ENCODE measurements at places on chromosomes 2 and 18. TPM values are rescaled to one million over a fixed set of nuclear protein-coding genes. Genes with fewer than 3 reads are reported as not detected.

RPL31 gene
- total RNA-seq, result 667 TPM

- DNase-seq, result no peak
Measured at GRCh38 chr2:241721852-241722251, 12.6 kb upstream of the D2HGDH start.

DNA sequence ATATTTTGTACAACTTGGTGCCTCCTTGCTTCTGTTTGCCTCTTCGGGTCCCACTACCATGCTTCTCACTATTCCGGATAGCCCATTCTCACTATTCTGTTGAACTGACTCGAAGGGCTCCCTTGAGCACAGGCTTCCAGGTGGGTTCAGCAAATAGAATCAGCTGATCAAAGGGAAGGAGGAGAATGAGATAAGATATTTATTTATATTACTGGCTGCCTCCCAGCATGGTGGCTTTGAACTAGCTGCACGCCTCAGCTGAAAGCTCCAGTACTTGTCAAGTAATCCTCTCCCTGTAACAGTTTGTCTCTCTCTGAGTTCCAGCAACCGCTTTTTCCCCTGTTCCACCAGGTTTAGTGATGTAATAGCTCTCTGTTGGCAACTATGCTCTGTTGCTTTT lies 187.8 kb upstream of the HNRNPA3 start:
- no peak for DNase-seq

USP40 gene
- total RNA-seq, result 38.0 TPM

DNA sequence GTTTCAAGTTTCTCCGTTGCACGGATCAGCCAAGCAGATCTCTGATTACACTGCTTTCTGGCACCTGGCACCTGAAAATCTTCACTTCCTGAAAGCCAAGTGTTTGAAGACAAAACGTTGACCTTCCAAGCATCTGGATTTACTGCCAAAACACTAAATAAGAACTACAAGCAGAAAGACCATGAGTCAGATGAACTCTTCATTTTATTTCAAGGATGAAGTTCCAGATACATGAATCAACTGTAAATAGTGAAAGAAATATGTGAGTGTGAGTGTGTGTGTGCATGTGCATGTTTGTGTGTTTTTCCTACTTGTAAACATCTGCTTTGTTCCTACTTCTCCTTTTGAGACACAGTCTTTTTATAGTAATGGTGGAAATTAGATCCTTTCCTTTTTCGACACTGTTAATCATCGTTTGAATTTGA lies 60.0 kb upstream of the DTNA start:
- peak; percentile 79 for DNase-seq

DNA sequence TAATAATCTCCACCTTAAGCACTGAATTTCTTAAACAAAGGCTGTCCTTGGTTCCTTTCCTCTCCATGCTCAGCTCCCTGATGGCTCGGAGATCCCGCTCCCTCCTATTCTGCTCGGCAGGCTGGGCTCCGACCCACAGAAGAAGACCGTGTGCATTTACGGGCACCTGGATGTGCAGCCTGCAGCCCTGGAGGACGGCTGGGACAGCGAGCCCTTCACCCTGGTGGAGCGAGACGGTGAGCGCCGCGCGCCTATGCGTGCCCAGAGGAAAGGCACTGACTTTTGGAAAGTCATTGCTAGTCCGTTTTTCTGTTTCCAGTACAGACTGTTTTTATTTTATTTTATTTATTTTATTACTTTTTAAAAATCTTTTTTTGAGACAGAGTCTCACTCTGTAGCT lies 9.6 kb downstream of the CNDP2 start:
- no peak for DNase-seq

ERICH2 gene
- total RNA-seq, result not detected

CD8B2 gene
- total RNA-seq, result not detected

GRCh38 chr2:98486374-98486981 lies 41.8 kb downstream of the INPP4A start:
- DNase-seq, result no peak

DNA sequence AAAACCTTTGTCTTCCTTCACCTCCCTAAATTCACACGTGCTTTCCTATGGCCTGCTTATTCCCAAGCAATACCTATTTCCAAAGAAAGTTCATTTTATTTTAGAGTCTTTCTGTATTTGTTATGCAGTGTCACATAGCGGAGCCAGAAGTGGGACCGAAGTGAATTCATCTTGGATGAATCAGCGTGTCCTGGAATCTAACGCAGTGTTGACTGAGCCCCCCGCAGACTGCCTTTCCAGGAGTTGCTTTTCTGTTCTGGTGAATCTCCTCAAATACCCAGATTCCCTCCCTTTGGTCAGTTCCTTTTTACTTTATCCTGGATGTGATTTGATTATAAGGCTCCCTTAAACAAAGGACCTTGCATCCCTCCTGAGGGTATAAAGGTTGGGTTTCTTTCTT lies 10.8 kb downstream of the ALPP start:
- peak; percentile 86 for DNase-seq

DNA sequence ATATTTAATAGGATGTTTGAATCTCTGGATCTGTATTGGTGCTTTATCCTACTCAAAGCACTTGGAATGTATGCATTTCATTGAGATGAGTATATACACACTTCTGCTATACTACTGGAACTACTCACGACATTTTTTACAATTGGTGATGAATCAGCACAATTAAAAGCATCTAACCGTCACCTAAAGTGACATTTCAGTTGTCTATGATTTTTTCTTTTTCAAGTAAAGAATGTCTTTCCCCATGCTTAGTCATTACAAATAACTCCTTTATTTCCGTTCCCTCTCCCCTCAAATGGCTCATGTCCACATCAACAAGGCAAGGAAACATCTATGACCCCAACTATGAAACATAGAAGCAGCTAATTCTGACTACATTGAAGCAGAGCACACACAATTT lies 77.3 kb downstream of the CLIP4 start:
- DNase-seq, result no peak

DNA sequence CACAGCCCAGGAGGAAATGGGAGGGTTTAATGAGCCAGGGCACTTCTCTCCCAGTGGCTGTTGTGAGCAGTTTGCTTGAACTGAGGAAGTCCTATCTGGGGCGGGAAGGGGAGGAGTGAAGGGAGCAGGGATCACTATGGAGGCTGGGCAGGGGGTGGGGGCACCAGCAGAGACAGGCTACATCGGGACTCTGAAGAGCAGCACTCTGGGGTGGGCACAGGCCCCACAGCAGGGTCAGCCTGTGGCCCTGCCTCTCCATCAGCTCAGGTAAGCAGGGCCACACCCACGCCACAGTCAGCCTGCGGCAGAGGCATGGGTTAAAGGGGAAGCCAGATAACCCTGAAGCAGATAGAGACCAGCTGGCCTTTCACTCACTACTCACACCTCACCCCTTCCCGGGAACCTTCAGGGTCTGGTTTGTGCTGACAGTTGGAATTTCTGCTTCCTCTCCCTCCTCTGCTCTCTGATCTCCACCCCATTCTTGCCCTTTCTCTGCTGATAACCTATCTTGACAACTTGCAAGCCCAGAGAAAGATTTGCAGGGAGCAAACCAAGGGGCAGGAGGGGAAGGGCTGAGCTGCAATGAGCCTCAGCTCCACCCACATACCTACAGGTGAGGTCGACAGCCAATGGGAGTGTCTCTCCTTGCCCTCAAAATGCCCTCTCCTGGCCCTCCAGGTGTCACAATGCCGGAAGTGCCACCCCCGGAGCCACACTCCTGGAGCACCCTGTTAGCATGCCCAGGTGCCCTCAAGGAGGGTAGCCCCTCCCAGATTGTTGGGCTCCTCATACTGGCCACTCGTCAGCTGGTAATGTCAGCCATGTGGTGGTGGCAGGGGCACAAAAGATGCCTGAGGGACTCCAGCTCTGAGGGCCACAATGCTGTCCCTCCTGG lies 3.7 kb downstream of the SIGLEC15 start:
- no peak for DNase-seq

PAIP2B gene
- 0.34 TPM for total RNA-seq

- peak; percentile 74 for DNase-seq
Measured at GRCh38 chr2:3536682-3537632, 17.6 kb upstream of the ADI1 start.

RNU2-63P gene
- total RNA-seq, result 34.9 TPM

DNA sequence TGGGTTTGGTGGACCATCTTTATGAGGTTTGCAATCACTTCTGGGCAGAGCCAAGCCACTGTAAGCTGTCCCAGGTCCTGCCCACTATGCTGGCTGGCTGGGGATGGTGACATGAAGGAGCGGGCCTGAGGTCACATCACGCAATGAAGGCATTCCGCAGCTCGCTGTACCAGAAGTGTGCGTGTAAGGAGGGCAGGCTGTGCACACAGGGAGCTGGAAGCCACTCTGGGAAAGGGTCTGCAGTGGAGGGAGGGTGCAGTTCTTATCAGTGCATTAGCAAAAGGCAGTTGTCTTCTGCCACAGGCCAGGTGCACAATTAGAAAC lies 16.7 kb upstream of the OTOS start:
- no peak for DNase-seq

SIX3 gene
- not detected for total RNA-seq

DNA sequence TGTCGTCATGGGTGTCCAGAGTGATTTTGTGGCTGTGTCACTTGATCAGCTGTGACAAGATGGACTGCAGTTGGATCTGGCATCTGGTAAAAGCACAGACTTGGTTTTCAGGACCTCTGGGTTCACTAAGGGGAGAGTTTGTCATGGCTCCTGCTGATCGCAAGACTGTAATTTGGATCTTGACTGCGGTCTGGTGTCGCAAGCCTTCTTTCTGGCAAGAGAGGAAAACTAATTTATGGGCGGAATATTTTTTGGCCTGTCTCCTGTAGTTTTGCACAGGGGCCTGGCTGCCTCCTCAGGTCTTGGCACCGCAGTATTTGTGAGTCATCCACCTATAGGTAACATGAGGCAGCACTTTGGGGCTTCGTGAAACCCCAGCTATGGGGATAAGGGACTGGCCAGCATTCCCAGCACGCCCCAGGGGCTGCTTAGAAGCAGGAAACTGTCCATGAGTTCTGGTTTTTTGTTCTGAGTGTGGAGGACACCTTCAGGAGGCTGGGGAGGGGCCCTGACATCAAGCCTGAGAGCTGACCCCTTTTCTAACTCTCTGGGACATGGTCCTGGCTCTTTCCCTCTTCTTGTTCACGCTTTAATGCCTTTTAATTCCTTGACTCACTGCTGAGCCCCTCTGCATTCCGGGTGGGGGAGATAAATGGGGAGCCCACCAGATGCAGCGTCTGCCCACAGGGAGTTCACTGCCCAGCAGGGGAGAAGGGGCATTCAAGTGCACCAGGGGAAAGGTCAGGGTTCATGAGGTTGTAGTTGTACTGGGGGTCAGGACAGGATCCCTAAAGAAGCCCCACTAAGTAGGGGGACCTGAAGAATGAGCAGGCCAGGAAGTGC lies 12.2 kb downstream of the SH3BP4 start:
- DNase-seq, result no peak

DNA sequence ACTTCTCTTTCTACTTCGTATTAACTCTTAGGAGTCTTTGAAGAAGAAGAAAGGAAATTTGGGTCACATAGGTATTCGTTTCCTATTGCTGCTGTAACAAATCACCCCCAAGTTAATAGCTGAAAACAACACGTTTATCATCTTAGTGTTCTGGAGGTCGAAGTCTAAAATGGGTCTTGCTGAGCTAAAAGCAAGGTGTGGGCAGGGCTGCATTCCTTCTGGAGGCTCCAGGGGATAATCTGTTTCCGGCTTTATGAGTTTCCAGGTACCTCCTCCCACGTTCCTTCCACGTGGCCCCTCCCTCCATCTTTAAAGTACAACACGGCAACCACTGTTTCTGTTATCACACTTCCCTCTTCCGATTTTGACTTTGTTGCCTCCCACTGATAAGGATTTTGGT lies 233.5 kb upstream of the RBBP8 start:
- DNase-seq, result no peak

- DNase-seq, result no peak
Measured at GRCh38 chr18:44844486-44844885, 163.8 kb downstream of the SETBP1 start.

FAM237A gene
- not detected for total RNA-seq

MC5R gene
- total RNA-seq, result not detected

- no peak for DNase-seq
Measured at GRCh38 chr2:101828673-101829334, 131.3 kb downstream of the MAP4K4 start.

DNA sequence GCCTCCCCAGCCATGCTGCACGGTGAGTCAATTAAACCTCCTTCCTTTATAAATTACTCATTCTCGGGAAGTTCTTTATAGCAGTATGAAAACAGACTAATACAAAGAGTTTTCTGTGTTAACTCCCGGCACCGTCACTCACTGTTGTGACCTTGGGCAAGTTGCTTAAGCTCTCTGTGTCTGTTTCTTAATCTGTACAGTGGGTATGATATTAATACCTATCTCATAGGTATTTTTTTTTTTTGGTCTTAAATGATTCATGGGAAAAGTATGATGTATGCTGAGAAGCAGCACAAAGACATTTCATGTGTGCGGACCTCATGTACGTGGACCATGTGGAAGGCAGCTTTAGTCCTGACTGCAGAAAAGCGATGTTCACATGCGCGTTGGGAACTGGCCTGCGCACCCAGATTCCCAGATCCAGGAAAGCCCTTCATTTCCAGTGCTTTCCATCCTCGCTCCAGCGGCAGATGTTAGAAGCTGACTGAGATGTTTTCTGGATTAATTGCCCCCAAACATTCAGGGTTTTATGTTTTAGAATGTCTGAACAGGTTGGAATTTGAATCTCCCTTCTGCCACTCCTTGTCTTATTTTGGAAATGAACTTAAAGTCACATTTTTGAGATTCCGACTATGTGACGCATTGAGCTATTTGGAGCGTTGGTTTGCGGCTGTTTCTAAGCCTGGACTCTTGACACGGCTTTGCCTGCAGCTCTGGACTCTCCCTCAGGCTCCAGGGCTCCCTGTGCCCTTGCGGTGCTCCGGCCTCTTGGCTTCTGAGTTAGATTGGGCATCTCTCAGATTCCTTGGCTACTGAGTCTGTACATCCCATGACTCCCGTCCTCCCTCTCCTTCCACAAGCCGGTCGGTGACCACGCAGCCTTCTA lies 61.4 kb downstream of the SLC4A3 start:
- peak; percentile 97 for DNase-seq

GRCh38 chr2:17388798-17389197 lies 129.4 kb downstream of the RAD51AP2 start:
- DNase-seq, result no peak

EGR4 gene
- total RNA-seq, result not detected

DNA sequence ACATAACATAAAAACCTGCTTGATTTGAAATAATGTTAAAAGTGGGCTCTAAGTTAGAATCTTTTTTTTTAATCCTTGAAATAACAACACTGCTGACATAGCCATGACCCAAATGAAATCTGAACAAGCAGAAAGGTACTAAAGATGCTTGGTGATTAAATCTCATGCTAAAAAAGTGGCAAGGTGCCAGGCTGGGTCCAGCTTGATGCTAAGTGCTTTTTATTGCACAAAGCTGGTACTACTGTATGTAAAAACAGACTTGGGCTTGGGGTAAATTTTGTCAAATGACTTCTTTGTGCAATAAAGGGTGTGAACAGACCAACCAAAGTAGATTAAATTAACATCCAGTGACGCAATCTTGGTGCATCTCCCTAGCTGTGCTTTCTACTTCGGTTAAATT lies 13.4 kb downstream of the BCL11A start:
- DNase-seq, result no peak

ST6GAL2 gene
- not detected for total RNA-seq

GALR1 gene
- total RNA-seq, result not detected

DNA sequence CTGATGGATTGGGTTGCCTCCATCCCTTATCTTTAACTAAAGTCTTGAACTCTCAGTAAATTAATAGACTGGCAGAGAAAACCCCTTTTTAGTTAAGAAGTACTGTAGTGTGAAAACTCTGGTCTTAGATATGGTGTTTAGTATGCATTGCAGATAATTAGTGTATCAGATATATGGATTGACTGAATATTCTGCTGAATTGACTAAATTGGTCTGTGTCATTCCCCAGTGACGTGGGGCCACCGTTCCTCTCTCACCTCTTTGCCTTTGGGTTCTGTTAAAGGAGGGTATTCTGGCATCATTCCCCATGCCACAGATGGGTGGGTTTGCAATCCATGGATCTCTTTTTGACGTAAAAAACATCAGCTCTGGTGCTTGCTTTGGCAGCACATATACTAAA lies 67.1 kb upstream of the XPO1 start:
- DNase-seq, result no peak

All from SJSA1 (cell line).